Activated T-cell treated with anti-CD3 and anti-CD28 coated beads, Interleukin-2, amount 50 U/mL, for 24 hours (primary cell): ENCODE measurements at places on chromosomes 5 and 9.

DNA sequence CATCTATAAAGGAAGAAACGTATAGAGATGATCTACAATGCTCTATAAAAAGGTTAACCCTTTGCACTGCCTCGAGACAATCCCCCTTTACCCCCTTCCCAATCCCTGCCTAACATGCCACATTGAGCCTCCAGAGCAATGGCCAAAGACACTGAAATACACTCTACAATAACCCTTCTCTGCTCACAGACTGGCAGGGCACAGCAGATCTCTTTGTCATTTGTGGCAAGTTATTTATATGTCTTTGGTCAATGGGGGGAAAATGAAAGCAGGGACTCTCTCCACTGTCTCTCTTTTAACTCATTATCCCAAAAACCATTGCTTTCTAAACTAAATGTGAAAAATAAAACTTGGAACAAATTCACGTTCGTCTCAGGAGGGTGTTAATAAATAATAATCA lies 51.7 kb downstream of the PTCH1 start:
- H3K27ac ChIP-seq = no peak overlapping the region
- H3K27me3 ChIP-seq = peaks cover 7% of the 10 kb centered on the region
- no peak for DNase-seq
- H3K36me3 ChIP-seq = peaks cover 60% of the 10 kb centered on the region
- no peak overlapping the region for H3K4me3 ChIP-seq
- peaks cover 41% of the 10 kb centered on the region for H3K4me1 ChIP-seq

DNA sequence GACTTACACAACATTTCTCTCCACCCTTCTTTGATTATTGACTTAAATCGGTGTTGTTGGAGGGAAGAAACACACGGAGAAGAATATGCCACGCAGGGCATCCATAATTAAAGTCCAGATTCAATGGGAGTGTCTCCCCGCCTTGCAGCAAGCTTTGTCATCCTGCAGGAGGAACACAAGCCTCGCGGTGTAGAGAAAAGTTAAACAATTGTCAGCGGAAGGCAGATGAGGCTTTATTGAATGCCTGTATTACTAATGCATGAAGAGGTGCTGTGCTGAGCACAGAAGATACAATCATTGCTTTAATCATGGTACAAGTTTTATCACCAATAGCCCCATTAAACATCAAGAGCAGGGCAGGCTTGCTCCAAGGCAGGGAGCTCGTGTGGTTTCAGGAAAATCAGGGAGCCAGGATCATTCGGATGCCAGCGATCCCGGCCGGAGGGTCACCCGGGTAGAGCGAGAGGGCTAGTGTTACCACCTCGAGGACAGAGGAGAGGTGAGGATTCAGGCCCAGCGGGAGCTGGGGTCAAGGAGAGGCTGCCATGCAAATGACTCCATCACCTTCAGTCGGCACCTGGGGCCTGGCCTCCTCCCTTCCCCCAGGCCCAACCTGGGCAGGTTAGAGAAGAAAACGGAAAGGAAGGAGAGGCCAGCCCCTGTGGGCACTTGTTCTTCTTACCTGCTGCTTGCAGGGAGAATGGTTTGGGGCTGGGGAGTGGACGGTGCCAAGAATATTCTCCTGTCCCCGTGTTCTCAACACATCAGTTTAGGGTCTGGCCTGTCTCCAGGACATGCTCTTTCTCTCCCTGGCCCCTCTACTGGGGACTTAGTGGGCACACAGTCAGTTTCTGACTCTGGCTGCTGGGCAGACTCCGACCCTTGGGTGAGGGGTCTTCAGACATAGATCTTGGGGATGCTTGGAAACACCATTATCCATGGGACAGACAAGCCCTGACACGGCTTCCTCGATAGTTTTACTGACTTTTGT lies 289.5 kb downstream of the IRX2 start:
- peaks cover 4% of the 10 kb centered on the region for H3K27me3 ChIP-seq
- no peak overlapping the region for H3K27ac ChIP-seq
- DNase-seq = no peak
- H3K36me3 ChIP-seq = no peaks in the 10 kb centered on the region
- H3K4me1 ChIP-seq = no peaks in the 10 kb centered on the region

GRCh38 chr9:28342815-28343338 lies 769.6 kb upstream of the C9orf72 start:
- no peak for DNase-seq
- no peaks in the 10 kb centered on the region for H3K36me3 ChIP-seq
- no peak overlapping the region for H3K27ac ChIP-seq
- no peak overlapping the region for H3K4me3 ChIP-seq
- H3K4me1 ChIP-seq = no peaks in the 10 kb centered on the region
- H3K27me3 ChIP-seq = no peaks in the 10 kb centered on the region

- no peak overlapping the region for H3K27ac ChIP-seq
- no peaks in the 10 kb centered on the region for H3K27me3 ChIP-seq
- H3K36me3 ChIP-seq = no peaks in the 10 kb centered on the region
- H3K4me3 ChIP-seq = no peak overlapping the region
- peaks cover 3% of the 10 kb centered on the region for H3K4me1 ChIP-seq
Observed at GRCh38 chr5:92518318-92518904, 1062.6 kb downstream of the NR2F1-AS1 start.

- no peak overlapping the region for H3K27ac ChIP-seq
- no peak overlapping the region for H3K4me3 ChIP-seq
- no peak for DNase-seq
- peaks cover 13% of the 10 kb centered on the region for H3K27me3 ChIP-seq
- H3K36me3 ChIP-seq = no peaks in the 10 kb centered on the region
Observed at GRCh38 chr5:103298117-103298516, 39.6 kb downstream of the MACIR start.

DNA sequence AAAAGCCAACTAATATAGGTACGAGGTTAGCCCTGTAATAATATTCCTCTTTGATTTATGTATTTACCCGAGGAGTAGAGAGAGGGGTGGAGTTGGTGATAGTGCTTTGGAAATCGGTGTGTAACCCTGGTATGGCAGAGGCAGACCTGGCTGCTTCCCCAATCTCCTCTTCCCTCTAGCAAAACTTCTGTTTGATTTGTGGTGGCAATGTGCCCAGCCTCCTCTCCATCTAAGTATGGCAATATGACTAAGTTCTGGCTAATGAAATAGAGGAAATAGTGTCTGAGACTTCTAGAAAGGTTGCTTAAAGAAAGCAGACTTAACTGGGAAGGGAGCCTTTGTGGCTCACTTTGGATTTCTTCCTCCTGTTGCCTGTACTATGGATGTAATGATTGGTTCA lies 491.1 kb downstream of the ENC1 start:
- peaks cover 23% of the 10 kb centered on the region for H3K27me3 ChIP-seq
- no peaks in the 10 kb centered on the region for H3K36me3 ChIP-seq
- H3K4me3 ChIP-seq = no peak overlapping the region
- H3K4me1 ChIP-seq = no peaks in the 10 kb centered on the region
- no peak overlapping the region for H3K27ac ChIP-seq

DNA sequence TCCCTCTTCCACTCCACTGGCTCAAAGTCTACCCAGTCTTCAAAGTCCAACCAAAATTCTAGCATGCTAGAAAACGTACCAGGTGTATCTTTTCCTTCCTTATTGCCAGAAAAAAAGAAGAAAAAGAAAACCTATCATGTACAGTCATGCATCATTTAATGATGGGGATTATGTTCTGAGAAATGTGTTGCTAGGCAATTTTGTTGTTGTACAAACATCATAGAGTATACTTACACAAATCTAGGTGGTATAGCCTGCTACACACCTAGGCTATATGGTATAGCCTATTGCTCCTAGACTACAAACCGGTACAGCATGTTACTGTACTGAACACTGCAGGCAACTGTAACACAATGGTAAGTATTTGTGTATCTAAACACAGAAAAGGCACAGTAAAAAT lies 104.8 kb downstream of the SREK1 start:
- no peak for DNase-seq
- H3K27me3 ChIP-seq = no peaks in the 10 kb centered on the region
- H3K36me3 ChIP-seq = no peaks in the 10 kb centered on the region
- no peak overlapping the region for H3K27ac ChIP-seq

GRCh38 chr9:133137451-133138231 lies 16.6 kb upstream of the RALGDS start:
- H3K4me3 ChIP-seq = no peak overlapping the region
- no peaks in the 10 kb centered on the region for H3K27me3 ChIP-seq
- peaks cover 80% of the 10 kb centered on the region for H3K4me1 ChIP-seq
- DNase-seq = no peak

- no peaks in the 10 kb centered on the region for H3K36me3 ChIP-seq
- peaks cover 3% of the 10 kb centered on the region for H3K27me3 ChIP-seq
- peaks cover 3% of the 10 kb centered on the region for H3K4me1 ChIP-seq
- no peak overlapping the region for H3K4me3 ChIP-seq
Observed at GRCh38 chr5:36058776-36059175, 7.9 kb downstream of the UGT3A2 start.

- no peak overlapping the region for H3K4me3 ChIP-seq
- H3K27ac ChIP-seq = no peak overlapping the region
- peaks cover 16% of the 10 kb centered on the region for H3K4me1 ChIP-seq
- DNase-seq = no peak
Observed at GRCh38 chr9:96256800-96257199, 45.2 kb downstream of the HSD17B3 start.

DNA sequence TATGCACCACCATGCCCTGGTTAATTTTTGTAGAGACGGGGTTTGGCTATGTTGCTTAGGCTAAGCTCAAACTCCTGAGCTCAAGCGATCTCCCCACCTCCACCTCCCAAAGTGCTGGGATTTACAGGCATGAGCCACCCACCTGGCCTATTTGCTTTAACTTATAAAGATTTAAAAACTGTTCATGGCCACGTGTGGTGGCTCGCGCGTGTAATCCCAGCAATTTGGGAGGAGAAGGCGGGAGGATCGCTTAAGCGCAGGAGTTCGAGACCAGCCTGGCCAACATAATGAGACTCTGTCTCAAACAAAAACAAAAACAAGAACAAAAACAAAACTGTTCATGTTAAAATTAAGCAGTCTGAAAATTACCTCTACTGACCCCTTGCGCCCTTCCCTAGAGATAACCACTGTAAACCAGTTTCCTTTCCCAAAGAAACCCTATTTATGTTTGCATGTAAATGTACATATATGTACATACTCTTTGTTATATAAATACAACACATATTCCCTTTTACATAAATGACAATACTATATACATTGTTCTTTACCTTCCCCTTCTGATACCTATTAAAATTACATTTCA lies 1.5 kb downstream of the AK6 start:
- H3K27ac ChIP-seq = peak overlapping the region; percentile 98
- DNase-seq = no peak
- peak overlapping the region; percentile 96 for H3K4me3 ChIP-seq
- peaks cover 60% of the 10 kb centered on the region for H3K4me1 ChIP-seq
- H3K27me3 ChIP-seq = no peaks in the 10 kb centered on the region

GRCh38 chr9:36716496-36716895 lies 143.8 kb downstream of the MELK start:
- no peaks in the 10 kb centered on the region for H3K27me3 ChIP-seq
- H3K4me1 ChIP-seq = no peaks in the 10 kb centered on the region
- H3K36me3 ChIP-seq = no peaks in the 10 kb centered on the region
- H3K4me3 ChIP-seq = no peak overlapping the region

- peaks cover 37% of the 10 kb centered on the region for H3K27me3 ChIP-seq
- no peak overlapping the region for H3K27ac ChIP-seq
- H3K4me1 ChIP-seq = peaks cover 36% of the 10 kb centered on the region
- H3K4me3 ChIP-seq = no peak overlapping the region
Observed at GRCh38 chr5:168288349-168289245, 2.8 kb upstream of the WWC1 start.

DNA sequence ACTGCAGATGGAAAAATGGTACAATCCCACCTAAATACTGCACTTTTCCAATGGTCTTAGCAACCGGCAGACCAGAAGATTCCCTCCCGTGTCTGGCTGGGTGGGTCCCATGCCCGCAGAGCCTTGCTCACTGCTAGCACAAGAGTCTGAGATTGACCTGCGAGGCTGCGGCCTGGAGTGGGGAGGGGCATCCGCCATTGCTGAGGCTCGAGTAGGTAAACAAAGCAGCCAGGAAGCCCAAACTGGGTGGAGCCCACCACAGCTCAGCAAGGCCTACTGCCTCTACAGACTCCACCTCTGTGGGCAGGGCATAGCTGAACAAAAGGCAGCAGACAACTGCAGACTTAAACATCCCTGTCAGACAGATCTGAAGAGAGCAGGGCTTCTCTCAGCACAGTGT lies 221.6 kb upstream of the CTNND2 start:
- H3K4me1 ChIP-seq = no peaks in the 10 kb centered on the region
- no peak overlapping the region for H3K27ac ChIP-seq
- no peaks in the 10 kb centered on the region for H3K36me3 ChIP-seq
- DNase-seq = no peak

GRCh38 chr5:173499471-173500212 lies 116.8 kb downstream of the BOD1 start:
- H3K4me1 ChIP-seq = no peaks in the 10 kb centered on the region
- no peaks in the 10 kb centered on the region for H3K27me3 ChIP-seq
- no peak overlapping the region for H3K27ac ChIP-seq
- no peaks in the 10 kb centered on the region for H3K36me3 ChIP-seq
- no peak for DNase-seq

DNA sequence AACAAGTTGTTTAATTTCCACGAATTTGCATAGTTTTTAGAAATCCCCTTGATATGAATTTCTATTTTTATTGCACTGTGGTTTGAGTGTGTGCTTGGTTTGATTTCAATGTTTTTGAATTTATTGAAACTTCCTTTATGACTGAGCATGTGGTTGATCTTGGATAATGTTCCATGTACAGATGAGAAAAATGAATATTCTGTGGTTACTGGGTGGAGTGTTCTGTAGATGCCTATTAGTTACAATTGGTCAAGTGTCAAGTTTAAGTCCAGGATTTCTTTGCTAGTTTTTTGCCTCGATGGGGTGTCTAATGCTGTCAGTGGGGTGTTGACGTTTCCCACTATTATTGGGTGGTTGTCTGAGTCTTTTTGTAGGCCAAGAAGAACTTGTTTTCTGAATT lies 319.5 kb upstream of the ACTBL2 start:
- no peaks in the 10 kb centered on the region for H3K36me3 ChIP-seq
- H3K27ac ChIP-seq = no peak overlapping the region
- H3K4me3 ChIP-seq = no peak overlapping the region
- peaks cover 4% of the 10 kb centered on the region for H3K27me3 ChIP-seq

- H3K27me3 ChIP-seq = no peaks in the 10 kb centered on the region
- H3K36me3 ChIP-seq = no peaks in the 10 kb centered on the region
- DNase-seq = no peak
- H3K27ac ChIP-seq = no peak overlapping the region
- no peaks in the 10 kb centered on the region for H3K4me1 ChIP-seq
- H3K4me3 ChIP-seq = no peak overlapping the region
Observed at GRCh38 chr5:86320266-86320665, 297.5 kb upstream of the COX7C start.

GRCh38 chr5:31027721-31028120 lies 165.8 kb upstream of the CDH6 start:
- no peak for DNase-seq
- no peak overlapping the region for H3K4me3 ChIP-seq
- no peak overlapping the region for H3K27ac ChIP-seq
